ENCODE measurements at places on chromosomes 12 and 14.

DNA sequence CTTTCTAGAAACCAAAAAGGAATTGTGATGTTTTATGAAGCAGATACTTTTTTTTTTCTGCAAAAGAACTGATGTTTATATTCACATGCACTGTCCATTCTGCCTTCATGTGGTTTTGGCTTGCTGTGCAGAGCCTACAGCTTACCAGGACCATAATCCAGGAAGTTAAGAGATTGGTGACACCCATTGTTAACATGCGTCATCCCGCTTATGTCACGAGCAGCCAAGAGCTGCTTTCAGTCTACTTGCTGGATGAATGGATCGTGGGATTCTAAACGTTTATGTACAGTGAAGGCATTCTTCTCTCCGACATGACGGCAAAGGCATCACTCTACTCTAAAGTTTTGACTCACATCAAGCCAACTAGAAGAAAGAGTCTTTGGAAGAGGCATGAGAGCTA is 76.6 kb downstream of the PAX9 start:
- no peak for DNase-seq

- DNase-seq, result no peak
These were observed 22.3 kb upstream of the CATSPERB start for GRCh38 chr14:91754185-91754584.

- no peak for DNase-seq
These were observed 834.1 kb downstream of the TRHDE start for GRCh38 chr12:73106296-73106695.

DNA sequence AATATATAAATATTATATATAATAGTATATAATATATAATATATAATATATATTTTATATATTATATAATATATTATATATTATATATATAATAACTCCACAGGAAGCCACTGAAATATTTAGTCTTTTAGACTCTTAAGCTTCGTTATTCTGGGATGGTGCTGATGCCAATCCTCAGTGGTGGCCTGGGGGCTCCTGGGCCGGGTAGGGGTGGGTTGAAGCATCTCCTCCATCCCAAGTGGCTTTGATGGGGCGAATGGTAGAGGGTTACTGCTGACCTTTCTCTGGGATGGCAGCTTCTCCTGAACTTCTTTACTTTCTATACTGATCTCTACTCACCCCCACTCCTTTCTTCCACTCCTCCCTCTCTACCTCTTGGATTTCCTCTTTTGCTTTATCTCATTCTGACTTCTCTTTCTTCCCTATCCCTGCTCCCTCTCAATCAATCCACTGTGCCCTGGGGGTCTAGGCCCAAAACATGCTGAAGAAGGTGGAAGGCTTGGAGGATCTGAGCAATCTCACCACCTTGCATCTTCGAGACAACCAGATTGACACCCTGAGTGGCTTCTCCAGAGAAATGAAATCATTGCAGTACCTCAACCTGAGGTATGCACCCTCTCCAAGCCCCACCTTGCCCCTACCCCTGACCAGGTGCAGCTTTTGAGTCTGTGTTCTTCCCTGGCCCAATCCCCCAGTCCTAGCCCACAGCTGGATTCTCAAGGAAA is 4.8 kb upstream of the ENO2 start:
- DNase-seq, result no peak

DNA sequence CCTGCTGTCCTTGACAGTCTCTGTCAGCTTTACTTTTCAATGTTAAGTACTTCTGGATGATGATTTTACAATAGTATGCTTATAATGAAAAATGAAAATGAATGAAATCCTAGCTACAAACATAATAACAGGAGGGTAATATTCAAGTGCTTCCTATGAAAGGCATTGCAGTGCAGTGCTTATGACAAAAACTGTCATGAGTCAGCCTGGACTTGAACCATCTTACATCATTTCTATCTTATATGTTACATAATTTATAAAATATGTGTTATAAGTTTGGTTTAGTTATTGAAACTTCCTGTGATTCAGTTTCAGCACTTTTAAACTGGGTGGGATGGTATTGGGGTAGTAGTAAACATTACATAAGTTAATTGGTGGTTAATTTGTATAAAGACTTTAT is 451.7 kb downstream of the TMEM117 start:
- DNase-seq, result no peak

- DNase-seq, result no peak
These were observed 67.8 kb downstream of the FGD4 start for GRCh38 chr12:32466986-32467711.

- no peak for DNase-seq
These were observed 27.1 kb downstream of the GALNT4 start for GRCh38 chr12:89497467-89497866.

GRCh38 chr12:107903341-107904061 is 129.0 kb downstream of the ASCL4 start:
- no peak for DNase-seq

DNA sequence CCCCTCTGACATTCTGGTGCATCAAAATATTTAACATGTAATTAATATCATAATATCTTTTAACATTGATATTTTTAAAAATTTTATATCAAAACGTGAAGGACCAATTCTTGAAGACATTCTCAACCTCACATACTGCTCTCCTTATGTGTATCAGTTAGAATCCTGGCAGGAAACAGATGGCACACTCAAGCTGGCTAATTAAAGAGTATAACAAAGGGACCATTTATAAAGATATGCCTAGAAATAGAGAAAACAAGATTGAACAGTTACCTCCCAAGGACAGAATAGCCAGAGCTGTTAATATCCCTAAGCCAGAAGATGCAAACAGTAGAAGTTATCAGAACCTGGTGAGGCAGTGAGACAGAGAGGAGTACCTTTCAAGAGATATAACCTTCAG is 368.7 kb downstream of the NELL2 start:
- no peak for DNase-seq

- no peak for DNase-seq
These were observed 209.0 kb downstream of the ANO2 start for GRCh38 chr12:5736016-5736415.

GRCh38 chr12:124856132-124856841 is 7.4 kb downstream of the SCARB1 start:
- DNase-seq, result no peak

Data from right forelimb (tissue), 1 donor.